ENCODE measurements at places on chromosomes 12 and 14.

- DNase-seq = peak; percentile 53
Measured at GRCh38 chr14:102544747-102545460, 35.3 kb upstream of the ANKRD9 start.

DNA sequence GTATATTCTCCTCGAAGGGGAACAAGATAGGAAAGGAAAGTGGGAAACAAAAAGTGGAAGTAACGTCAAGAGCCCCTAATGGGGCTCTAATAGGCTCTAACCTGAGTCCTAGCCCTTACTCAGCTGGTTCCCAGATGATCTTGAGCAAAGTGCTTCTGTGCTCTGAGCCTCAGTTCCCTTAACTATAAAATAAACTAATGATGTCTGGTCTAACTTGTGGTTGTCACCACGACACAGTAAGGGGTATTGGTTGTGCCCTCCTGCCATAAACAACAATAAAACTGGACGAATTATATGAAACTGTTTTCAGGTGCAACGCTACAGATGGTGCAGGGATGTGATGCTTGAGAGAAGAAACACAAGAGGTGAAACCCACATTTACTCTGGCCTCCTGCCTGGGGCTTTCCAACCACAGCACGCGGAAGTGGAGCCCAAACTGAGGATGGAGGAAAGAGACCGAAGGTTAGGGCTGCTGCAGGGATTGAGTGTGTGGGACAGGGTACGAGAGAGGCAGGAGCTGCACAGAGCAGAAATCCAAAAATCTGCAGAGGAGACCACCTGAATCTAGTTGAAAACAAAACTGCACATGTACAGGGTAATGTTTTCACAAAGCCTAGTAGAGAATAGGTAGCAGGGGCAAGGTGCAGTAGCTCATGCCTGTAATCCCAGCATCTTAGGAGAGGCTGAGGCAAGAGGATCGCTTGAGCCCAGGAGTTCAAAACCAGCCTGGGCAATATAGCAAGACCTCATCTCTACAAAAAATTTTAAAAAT, 45.6 kb upstream of the BCL2L14 start:
- DNase-seq = no peak

- DNase-seq = no peak
Measured at GRCh38 chr12:50355365-50355764, 41.0 kb downstream of the FAM186A start.

GRCh38 chr14:71952381-71953363, 20.4 kb downstream of the RGS6 start:
- no peak for DNase-seq

- DNase-seq = no peak
Measured at GRCh38 chr12:9163392-9163791, 44.8 kb downstream of the PZP start.

DNA sequence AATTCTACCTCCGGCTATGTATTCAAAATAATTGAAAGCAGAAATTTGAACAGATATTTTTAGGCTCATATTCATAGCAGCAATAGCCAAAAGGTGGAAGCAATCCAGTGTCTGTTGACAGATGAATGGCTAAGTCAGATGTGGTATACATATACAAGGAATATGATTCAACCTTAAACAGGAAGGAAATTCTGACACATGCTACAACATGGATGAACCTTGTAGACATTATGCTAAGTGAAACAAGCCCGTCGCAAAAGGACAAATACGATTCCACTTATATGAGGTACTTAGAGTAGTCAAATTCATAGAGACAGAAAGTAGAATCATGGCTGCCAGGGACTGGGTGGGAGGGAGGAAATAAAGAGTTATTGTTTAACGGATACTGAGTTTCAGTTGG, 331.6 kb downstream of the PCNX1 start:
- no peak for DNase-seq

DNA sequence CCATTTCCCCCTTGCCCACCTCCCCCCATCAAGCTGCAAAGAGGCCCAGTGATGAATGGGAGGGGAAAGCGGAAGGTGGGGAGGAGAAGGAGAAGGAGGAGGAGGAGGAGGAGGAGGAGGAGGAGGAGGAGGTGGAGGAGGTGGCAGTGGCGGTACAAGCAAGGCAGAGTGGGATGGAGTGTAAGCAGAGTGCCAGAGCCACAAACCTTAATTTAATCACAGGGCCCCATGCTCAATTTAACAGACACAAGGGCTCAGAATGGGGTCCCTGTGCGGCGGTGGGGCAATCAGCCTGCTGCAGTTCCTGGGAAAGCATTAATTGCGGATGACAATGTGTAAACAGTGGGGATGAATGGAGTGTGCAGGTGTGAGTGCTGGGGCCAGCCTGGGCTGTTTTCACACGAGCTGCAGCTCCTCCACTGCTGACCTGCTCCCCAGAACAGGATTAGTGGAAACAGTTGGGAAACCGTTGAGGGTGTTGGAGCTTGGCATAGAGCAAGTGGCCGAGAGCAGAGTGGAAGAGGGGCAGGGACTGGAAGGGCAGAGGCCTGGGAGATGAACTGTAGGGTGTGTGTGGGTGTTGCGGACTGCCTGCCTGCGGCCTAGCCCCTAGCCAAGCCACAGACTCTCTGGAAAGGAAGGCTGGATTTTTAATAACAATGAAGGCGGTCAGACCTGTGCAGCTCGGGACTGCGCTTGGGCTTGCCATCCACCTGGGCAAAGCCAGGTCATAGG, 36.4 kb upstream of the SMOC1 start:
- DNase-seq = no peak

- no peak for DNase-seq
Measured at GRCh38 chr14:91466192-91466591, 43.9 kb downstream of the PPP4R3A start.

DNA sequence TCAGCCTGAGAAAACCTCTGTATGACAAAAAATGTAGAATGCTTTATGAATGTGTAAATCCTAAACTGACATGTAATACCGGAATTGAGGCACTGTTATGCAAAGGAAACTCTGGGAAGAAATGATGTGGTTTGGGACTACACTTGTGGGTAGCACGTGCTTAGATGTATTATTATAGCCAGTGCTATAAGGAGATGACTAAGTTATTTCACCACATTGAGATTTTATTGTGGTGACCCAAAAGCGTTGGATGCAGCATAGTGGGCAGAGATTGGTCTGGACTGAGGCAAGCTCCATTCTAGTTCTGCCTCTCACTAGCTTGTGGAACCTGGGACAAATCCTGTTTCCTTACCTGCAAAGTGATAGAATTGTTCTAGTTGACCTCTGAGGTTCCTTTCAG, 172.2 kb downstream of the SNAPC1 start:
- DNase-seq = no peak

- no peak for DNase-seq
Measured at GRCh38 chr12:120473807-120474615, 4.5 kb upstream of the SRSF9 start.

GRCh38 chr14:22184830-22185168, 404.2 kb downstream of the DAD1 start:
- DNase-seq = no peak

- DNase-seq = no peak
Measured at GRCh38 chr12:94879542-94879941, 124.0 kb downstream of the NDUFA12 start.

- DNase-seq = no peak
Measured at GRCh38 chr12:50354908-50355307, 41.5 kb downstream of the FAM186A start.

DNA sequence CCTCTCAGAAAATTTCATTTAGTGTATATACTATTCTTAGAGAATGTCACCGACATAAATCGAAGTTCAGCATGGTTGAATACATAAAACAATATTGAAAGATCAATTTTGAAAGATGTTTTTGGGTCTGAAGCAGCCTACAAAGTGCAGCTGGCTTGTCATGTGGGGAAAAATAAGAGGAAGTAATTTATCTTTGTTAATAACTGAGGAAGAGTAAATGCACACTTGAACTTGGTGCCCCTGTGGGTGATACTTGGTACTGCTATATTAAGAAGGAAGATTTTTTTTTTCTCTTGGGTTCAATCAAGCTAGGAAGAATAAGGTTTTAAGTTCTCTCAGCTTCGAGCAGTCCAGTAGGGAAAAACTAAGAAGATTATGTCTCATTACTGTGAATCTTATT, 661.3 kb downstream of the RPL10L start:
- DNase-seq = no peak

DNA sequence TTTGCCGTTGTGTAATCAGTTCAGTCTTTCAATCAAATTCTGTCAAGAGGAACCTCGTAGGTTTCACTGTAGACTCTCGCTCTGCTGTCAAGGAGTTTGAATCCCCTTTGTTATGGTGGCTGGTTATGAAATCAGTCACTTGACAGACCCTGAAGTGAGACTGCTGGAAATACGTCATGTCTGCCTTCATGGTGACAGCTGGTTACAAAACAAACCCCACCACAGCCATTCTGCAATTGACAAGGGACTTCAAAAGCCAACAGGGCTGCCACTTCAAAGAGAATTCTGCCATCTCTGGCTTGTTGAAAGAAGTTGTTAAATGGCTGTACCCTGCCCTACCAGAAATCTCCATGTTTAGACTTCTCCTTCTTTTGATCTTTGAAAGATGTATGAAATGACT, 286.9 kb downstream of the ERC1 start:
- no peak for DNase-seq

DNA sequence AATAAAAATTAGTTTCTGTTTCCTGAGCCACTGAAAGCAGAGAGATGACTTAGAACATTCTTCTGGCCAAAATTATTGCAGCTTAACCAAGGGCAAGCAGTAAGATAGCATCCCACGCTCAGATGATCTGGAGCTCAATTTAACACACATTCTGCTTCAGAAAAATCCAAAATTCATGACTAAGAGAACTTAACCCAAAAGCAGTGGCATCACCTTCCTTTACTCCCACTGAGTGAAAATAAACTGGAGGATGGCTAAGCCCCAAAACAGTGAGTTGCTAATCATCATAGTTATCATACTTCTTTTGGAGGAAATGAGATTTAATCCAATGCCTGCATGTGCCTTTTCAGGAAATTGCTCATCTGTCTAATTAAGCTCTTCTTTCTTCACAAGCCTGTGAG, 195.4 kb downstream of the DUSP6 start:
- DNase-seq = no peak

DNA sequence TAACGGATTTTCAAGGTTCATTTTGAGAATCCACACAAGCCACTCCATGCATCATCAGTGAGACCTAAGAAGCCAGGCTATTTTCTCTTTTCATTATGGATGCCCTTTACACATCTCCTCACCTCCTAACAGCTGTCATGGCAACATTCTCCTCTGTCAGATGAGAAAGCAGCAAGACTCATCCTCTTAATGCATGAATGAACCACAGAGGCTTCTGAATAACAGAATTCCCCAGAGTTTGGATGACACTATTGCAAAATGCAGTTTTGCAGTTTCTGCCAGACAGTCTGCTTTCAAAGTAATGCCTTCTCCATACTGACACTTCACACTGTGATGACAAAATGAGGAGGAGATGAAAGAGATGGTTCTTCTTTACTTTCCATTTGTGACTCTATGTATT, 286.7 kb upstream of the GRIP1 start:
- no peak for DNase-seq

DNA sequence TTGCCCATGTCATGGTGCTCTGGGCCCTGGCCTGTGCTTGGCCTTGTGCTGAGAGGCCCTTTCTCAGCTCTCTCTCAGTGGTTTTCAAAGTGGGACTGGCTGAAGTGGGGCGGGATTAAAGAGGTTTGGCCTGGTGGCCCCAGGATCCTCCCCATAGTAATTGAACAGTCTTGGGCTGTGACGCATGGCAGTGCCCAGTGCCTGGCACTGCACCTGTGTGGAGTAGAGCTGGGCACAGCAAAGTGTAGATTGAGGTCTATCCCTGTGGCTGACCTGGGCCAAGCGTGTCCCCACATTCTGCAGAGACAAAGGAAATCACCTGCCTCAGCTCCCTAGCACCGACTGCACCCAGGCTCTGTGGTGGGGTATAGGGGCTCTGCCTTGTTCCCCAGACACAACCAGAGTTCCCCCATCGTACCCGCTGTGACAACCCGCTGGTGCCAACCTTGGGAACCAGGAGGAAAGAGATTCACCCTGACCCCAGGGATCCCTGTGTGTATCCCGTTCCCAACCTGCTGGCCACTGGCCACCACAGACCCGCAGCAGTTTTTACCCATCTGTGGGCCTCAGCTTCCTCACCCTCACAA, 9.9 kb upstream of the CYP46A1 start:
- DNase-seq = no peak

GRCh38 chr12:49740930-49741881, at the start of gene TMBIM6:
TSS of gene TMBIM6 (plus strand) at chr12:49741557. CDS start at chr12:49752494, 10,937 bp downstream.
- DNase-seq = peak; percentile 99

GRCh38 chr12:109069307-109070271, 17.2 kb downstream of the USP30 start:
- DNase-seq = no peak

DNA sequence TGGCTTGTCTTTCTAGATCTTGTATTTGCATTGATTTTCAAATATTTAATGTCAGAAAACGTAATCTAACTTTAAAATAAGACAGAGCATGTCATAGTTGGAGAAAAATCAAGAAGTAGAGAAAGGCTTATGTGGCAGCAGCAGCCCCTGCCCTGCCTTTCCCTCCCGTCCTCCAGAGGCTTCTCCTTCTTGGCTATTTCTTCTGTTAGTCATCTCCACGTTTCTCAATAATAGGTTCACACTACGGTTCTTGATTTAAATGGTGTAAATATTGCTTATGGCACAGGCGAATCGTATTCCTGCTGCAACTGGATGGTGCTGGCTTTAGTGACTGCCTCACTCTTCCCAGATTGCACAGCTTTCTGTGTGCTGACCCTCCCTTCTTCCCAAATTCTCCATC, 42.8 kb downstream of the SLC8B1 start:
- DNase-seq = no peak

DNA sequence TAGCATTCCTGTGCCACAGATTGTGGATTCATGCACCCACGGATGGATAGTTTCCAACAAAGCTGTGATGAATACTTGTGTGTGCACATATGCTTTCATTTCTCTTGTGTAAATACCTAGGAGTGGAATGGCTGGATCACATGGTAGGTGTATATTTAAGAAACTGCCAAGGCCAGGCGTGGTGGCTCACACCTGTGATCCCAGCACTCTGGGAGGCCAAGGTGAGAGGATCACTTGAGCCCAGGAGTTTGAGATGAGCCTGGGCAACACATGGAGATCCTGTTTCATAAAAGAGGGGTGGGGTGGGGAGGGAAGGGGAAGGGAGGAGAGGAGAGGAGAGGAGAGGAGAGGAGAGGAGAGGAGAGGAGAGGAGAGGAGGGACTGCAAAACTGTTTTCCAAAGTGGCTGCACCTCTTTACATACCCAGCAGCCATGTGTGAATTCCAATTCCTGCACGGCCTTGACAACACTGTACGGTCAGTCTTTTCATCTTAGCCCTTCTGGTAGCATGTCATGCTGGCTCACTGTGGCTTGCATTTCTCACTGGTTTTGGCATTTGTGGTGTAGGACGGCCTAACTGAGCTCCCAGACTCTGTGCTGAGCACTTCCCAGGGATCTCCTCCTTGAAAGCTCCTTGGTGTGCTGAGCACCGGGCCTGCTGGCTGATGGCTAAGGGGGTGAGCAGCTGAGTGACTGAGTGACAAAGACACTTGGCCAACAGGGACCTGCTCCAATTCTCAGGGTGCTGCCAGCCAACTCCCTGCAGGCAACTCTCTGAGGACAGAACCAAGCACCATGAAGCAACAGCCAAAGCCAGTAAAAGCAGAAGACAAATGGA, 27.9 kb downstream of the SYNE3 start:
- no peak for DNase-seq

GRCh38 chr14:90191585-90191984, 64.8 kb upstream of the PSMC1 start:
- DNase-seq = no peak

All from hematopoietic multipotent progenitor cell treated with erythropoietin and hydrocortisone succinate and interleukin-3 and kit ligand, for 17 days (in vitro differentiated cells).